GM23248 (cell line): ENCODE measurements at places on chromosomes 16 and 17. TPM values are rescaled to one million over a fixed set of nuclear protein-coding genes. Genes with fewer than 3 reads are reported as not detected.

GRCh38 chr16:65618333-65618732 lies 496.5 kb upstream of the CDH11 start:
- H3K4me3 ChIP-seq = no peak overlapping the region
- no peaks in the 10 kb centered on the region for H3K27me3 ChIP-seq
- no peak for DNase-seq
- H3K36me3 ChIP-seq = no peaks in the 10 kb centered on the region

DNA sequence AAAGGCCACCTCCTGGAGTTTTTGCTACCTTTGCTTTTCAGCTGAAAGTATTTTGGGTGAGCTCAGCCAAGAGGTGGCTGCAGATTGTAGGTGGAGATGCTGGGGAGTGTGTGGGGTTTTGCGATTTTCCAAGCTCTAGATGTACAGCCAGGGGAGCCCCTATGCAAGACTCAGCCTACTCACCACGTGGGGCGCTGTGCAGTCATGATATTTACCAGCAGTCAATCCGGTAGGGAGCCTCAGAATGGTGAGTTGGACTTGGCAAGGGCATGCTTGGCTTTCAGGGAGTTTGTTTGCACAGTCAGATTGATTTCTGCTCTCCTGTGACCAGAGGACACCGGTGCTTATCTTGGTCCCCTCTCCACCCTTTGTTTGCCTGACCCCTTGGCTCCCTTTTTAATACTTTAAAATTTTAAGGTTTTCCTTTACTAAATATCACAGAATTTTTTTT lies 175.3 kb downstream of the UTP18 start:
- DNase-seq = peak; percentile 24
- H3K36me3 ChIP-seq = no peaks in the 10 kb centered on the region
- H3K27ac ChIP-seq = no peak overlapping the region
- no peaks in the 10 kb centered on the region for H3K27me3 ChIP-seq
- no peaks in the 10 kb centered on the region for H3K4me1 ChIP-seq
- H3K4me3 ChIP-seq = no peak overlapping the region

The GABARAP gene
- total RNA-seq = 152 and 355 TPM in 2 replicates

DNA sequence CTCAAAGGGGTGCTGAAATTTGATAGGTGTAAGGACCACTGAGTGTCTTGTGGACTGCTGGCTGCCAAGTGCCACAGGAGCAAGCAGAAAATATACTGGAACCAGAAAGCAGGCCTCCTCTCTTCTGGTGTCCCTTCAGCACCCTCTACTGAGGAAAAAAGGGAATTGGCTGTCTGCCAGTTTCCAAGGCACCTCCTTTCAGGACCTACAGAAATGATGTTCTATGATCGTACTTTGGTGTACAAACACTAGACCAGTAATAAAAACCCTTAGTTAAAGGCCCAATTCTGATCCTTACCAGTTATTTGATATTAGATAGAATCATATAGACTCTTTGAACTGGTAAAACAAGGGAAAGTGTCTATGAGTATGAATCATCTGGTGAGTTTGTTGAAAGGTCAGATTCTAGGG lies 35.8 kb upstream of the BCAS3 start:
- 0 out of 2 replicates have a peak overlapping the region, but pooled peaks have one; percentile 20 for H3K27ac ChIP-seq
- H3K4me3 ChIP-seq = no peak overlapping the region
- no peaks in the 10 kb centered on the region for H3K27me3 ChIP-seq
- H3K36me3 ChIP-seq = no peaks in the 10 kb centered on the region

DNA sequence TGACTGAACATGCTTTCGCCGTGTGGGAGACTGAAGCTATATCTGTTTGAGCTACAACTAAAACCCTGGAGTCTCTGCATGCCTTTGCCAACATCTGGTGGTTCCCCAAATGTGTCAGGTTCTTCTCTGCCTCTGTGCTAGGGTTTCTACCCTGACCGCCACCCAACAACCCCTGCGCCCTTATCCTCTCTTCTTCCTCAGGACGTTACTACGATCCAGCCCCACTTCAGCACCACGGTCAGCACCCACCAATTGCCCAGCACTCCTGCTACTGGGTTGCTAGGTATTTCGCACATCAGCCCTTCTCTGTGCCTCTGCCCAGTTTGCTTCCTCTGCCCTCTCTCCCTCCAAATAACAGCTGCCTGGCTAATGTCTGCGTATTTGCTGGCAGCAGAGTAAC lies 106.3 kb upstream of the HSBP1 start:
- no peak overlapping the region for H3K4me3 ChIP-seq
- no peaks in the 10 kb centered on the region for H3K36me3 ChIP-seq
- H3K4me1 ChIP-seq = 0 out of 2 replicates have a peak, but pooled peaks cover 4% of the 10 kb centered on the region
- H3K27me3 ChIP-seq = peaks cover 3% of the 10 kb centered on the region; the same call in 1 of the 2 replicates
- DNase-seq = peak; percentile 62

DNA sequence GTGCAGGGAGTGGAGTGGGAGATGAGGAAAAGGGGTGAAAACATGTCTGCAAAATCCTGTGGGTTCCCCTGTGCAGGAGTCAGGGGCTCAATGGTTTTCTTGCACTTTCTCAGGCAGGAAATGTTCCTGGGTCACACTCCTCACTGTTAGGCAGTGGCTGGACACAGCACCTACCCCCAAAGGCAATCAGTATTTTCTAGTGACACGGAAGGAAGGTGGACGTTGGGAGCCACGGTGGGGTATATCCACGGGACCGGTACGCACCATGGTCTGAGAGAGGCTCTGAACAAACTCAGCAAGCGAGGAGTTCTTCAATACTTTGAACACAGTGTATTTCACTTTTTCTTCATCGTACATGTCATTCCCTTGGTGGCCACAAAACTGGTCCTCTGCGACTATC lies 20.9 kb downstream of the LITAFD start:
- no peak overlapping the region for H3K4me3 ChIP-seq
- H3K36me3 ChIP-seq = peaks cover 79% of the 10 kb centered on the region
- no peaks in the 10 kb centered on the region for H3K27me3 ChIP-seq
- peaks cover 6% of the 10 kb centered on the region; the same call in 1 of the 2 replicates for H3K4me1 ChIP-seq
- no peak overlapping the region for H3K27ac ChIP-seq

DNA sequence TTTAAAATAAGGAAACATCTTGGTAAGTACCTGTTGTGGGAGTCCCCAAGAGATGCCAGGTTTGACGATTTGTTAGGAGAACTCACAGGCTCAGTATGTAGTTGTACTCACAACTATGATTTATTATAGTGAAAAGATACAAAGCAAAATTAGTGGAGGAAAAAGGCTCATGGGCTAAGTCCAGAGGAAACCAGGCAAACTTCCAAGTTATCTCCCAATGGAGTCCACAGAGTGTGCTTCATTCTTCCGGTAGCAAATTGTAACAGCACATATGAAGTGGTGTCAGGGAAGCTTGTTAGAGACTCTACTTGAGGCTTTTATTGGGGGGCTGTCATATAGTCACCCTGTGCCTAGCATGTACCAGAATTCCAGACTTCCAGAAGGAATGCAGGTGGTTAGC lies 2.3 kb downstream of the DDX19A start:
- H3K4me3 ChIP-seq = no peak overlapping the region
- no peaks in the 10 kb centered on the region for H3K27me3 ChIP-seq
- H3K4me1 ChIP-seq = peaks cover 23% of the 10 kb centered on the region
- H3K36me3 ChIP-seq = peaks cover 21% of the 10 kb centered on the region
- peak; percentile 51 for DNase-seq
- no peak overlapping the region for H3K27ac ChIP-seq

DNA sequence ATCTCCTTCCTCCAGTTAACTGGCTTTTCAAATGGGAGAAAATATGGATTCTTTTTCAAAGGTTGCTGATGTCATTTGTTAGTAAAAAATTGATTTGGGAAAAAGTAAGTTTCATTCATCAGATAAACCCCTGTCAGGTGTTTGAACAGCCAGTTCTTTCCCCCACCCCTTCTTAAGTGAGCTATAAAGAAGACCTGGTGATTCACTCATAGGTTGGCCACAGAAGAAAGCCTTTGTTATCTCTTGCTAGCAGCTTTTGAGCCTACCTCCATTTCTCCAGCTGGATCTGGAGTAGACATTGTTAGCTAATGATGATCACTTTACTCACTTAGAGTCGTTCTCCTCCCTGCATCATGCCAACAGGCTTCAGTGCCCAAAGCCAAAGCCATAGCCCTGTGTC lies 63.0 kb downstream of the NLK start:
- no peaks in the 10 kb centered on the region for H3K27me3 ChIP-seq
- no peaks in the 10 kb centered on the region for H3K4me1 ChIP-seq
- no peak for DNase-seq
- no peak overlapping the region for H3K27ac ChIP-seq

The KRTAP9-2 gene
- total RNA-seq = not detected in 2 replicates
